ENCODE measurements at places on chromosomes 4 and X.

GRCh38 chrX:8939322-8939721 is 94.6 kb downstream of the FAM9B start:
- DNase-seq = no peak

- DNase-seq = no peak
These were observed 139.2 kb downstream of the PALLD start for GRCh38 chr4:168636040-168636439.

DNA sequence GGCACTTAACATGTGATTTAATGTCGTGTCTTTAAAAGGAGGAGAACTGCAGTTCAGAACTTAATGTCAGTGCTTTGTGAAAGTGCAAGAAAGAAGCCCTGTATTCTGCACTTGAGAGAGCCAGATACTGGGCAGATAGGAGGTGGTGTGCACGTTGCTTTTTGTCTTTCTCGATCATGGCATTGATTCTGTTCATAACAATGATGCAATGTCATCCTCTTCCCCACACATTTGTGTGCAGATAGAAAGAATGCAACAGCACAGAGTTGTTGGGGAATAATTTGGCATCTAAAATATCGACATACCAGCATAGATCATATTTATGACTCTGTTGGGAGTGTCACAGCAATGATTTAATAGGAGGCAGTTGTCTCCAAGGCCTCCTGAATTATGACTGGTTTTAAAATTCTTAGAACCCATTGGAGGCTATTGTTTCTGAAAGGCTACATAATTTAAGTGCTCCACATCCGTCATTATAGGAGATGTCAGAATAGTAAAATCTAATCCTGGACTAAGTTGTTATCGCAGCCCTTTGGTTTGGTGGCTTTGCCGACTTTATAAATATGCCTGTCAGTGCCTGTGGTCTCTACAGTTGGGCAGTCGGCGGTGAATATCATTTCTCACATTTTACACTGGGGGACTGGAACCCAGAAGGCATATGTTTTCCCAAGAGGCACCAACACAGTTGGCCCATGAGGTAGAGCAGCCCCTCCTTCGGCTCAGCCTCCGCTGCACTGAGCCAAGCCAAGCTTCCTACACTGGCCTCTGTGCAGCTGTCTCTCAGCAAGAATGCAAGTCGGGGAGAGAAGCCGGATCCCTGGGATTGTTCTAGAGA is 124.9 kb downstream of the PTTG2 start:
- DNase-seq = no peak

DNA sequence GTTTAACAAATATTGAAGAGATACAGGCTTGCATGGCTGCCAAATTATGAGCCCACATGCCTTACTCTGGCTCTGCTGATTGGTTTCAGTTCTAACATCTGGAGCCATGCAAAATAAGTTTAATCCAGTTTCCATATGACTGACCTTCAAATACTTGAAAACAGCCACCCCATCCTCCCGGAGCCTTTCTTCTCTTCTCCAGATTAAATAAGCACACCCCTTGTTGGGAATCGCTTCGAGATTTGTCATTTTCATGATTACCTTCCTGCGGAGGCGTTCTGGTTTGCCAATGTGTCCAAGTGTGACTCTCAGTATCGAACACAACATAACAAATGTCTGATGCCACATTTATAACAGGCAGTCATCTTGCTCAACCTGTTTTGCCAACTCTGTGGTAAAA is 101.6 kb upstream of the JADE1 start:
- no peak for DNase-seq
